ENCODE measurements at places on chromosomes 16 and 17.

GRCh38 chr17:64017381-64017980 is 3.0 kb downstream of the ICAM2 start:
- no peak for DNase-seq

GRCh38 chr16:69217433-69217832 is 30.5 kb downstream of the SNTB2 start:
- DNase-seq, result no peak

GRCh38 chr16:82653550-82654511 is 27.1 kb downstream of the CDH13 start:
- peak; percentile 47 for DNase-seq

- peak; percentile 94 for DNase-seq
Observed at GRCh38 chr16:81778861-81779535, at the start of gene PLCG2. PLCG2 (plus strand) TSS chr16:81779291; CDS start chr16:81785990, 6,699 bp downstream.

DNA sequence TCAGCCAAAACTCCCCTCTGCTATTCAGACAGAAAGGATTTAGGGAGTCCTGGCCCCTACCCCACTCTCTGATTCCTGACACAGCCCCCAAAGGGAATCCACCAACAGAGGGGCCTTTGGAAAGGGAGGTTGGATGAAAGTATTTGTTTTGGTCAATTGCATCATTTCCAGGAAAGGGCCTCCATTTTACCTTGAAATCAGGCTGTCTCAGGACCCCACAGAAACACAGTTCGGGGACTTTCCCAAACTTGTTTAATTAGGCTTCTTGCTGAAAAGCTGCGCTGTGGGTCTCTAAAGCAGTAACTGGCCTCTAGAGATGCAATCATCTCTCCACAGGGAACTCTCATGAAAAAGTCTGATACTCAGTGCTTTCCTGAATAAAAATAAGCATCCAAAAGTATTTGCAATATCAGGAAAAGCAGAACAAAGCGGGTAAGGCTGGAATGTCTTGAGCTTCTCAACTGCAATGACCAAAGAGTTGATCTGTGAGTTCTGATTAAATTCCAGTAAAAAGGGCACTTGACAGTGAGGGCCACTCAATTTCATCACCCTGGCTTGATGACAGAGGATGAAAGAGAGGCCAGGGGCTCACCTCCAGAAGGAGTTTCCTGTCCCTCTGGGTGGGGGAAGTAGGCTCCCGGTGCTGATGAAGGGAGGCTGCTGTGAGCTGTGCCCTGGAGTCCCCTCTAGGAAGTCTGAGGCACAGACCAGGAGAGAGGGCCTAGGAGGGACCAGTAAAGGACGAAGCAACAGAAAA is 36.3 kb downstream of the LYRM9 start:
- no peak for DNase-seq

DNA sequence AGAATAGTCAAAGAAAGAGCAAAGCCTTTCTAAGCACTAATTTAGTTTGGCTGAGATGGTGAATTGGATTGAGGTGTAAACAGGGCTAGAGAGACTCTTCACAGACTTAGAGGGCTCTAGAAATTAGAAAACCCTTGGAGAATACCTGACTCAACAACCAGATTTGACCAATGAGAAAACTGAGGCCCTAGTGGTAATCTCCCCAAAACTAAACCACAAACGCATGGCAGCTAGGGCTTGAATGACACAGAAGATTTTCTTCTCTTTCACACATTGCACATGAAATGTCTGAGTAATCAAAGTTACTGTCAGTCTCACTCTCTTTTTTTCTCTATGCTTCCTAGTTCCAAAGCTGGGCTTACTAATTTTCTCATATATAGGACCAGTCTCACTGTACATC is 314.5 kb upstream of the KCNJ16 start:
- no peak for DNase-seq

- no peak for DNase-seq
Observed at GRCh38 chr16:2036200-2036966, 9.7 kb downstream of the NHERF2 start.

- no peak for DNase-seq
Observed at GRCh38 chr16:13992322-13992721, 72.4 kb downstream of the ERCC4 start.

GRCh38 chr17:28726627-28727491 is 826 bp upstream of the TLCD1 start:
- peak; percentile 87 for DNase-seq

GRCh38 chr17:37220607-37220953 is 155.2 kb upstream of the C17orf78 start:
- peak; percentile 24 for DNase-seq

GRCh38 chr17:21296097-21297025 is 11.8 kb downstream of the MAP2K3 start:
- peak; percentile 32 for DNase-seq

DNA sequence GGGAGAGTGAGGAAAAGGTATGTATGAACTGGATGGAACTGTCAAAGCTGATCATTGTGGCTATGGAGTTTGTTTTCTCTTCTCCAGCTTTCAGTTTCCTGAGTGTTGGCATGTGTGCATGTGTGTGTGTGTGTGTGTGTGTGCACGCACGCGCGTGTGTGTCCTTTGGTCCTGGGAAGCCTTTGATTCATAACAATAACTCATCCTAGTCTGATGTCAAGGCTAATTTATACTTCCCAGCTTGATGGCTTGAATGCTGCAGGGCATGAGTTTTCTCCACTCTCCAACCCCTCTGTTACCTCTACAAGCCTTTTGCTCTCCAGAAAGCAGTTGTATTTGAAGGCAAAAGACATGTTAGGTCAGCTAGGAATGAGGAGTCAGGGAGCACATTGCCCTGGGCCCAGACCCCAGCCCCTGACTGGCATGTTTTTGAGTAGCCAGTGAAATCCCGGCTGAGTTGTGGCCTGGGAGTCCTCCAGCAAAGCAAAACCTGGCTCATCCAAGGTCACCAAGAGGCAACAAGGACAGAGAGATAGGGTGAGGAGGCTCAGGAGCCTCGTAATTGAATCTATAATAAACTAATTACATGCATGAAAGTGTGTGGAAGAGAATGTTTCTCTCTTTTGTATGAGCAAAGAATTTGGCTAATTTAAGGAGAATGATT is 8.9 kb upstream of the CDC42EP4 start:
- DNase-seq, result no peak

- DNase-seq, result no peak
Observed at GRCh38 chr16:74034862-74035261, 261.8 kb upstream of the PSMD7 start.

- no peak for DNase-seq
Observed at GRCh38 chr17:67020293-67020766, 24.0 kb upstream of the CACNG1 start.

- DNase-seq, result no peak
Observed at GRCh38 chr16:74586948-74587347, 20.0 kb downstream of the GLG1 start.

DNA sequence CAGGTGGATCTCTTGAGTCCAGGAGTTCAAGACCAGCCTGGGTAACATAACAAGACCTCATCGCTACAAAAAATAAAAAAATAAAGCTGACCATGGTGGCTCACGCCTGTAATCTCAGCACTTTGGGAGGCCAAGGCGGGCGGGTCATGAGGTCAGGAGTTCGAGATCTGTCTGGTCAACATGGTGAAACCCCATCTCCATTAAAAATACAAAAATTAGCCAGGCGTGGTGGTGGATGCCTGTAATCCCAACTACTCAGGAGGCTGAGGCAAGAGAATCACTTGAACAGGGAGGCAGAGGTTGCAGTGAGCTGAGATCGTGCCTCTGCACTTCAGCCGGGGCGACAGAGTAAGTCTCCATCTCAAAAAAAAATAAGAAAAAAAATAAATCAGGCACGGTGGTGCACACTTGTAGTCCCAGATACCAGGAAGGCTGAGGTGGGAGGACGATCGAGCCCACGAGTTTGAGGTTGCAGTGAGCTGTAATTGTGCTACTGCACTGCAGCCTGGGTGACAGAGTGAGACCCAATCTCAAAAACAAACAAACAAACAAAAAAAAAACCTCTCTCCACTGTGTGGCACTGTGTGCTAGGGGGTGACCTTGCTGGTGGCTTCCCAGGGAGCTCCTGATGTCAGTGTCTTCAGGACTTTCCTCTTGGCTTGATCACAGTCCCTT is 19.8 kb upstream of the MAPK3 start:
- peak; percentile 59 for DNase-seq

GRCh38 chr17:8629371-8630226 is 926 bp downstream of the MYH10 start:
- peak; percentile 47 for DNase-seq

DNA sequence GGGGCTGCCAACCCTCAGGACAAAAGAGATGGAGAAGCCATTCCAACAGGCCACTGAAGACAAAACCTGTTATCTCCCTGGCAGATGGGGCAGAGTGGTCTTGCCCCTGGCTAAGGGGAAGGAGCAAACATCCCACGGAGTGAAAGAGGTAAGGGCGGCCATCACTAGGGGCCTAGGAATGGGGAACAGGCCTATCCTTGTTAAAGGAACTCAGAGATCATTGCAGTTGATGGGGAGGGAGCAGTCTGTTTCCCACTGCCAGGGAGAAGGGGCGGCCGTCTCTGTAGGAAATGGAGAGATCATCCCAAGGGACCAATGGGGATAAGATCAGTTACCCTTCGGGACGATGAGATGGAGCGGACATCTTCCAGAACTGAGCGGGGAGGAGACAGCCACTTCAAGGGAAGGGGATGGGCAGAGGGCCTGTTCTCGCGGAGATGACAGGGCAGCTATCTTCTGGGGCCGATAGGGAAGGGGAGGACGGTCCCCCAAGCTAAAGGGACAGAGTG is 581 bp upstream of the TMEM208 start:
- no peak for DNase-seq

- no peak for DNase-seq
Observed at GRCh38 chr16:75443298-75443697, 10.0 kb upstream of the CFDP1 start.

DNA sequence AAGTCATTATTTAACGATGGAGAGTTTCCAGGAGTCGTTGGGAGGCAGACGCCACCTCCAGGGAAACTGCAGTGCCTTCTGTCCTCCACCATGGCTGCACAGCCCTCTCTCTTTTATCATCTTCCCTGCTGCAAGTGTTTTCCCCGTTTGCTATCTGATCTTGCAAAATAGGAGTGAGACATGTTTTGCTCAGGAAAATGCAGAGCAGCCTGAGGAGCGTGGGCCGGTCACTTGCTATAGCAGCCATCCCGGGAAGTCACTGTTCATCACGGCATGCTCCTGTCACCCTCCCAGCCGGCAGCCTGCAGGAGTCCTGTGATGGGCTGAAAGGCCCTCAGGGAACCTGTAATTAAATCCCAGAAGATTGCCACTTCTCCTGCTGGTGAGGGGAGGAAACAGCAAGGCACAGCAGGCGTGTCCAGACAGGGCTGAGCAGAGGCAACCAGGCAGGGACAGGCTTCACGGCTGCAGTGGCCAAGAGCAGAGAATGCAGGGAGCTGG is 143.1 kb downstream of the GSG1L start:
- no peak for DNase-seq

DNA sequence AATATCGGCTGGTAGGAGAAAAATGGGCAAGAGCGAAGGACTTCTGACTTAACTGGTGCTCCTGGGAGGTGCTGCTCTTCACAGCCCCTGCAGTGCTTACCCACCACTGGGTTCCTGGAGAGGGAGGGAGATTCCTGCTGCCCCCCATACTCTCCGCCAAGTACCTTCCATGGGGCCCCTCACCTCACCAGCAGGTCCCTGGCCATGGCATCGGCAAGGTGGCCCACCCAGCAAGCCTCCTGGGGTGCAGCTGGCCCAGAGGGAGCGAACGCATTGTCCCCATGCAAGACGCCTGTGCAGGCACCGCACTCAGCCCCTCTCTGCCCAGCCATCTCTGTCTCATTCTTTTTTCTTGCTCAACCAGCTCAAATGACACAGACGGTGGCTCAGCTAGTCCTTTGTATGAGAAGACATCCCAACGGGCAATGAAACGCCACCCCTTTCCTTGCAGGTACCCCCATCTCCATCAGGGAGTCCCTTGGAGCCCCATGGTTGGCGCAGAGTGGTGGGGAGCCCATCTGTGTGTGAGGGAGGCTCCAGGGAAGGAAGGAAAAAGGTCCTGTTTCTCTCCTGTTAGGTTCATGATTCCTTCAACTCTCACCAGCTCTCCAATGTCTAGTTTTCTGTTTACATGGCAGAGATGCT is 9.6 kb upstream of the ALDH3A1 start:
- DNase-seq, result no peak

DNA sequence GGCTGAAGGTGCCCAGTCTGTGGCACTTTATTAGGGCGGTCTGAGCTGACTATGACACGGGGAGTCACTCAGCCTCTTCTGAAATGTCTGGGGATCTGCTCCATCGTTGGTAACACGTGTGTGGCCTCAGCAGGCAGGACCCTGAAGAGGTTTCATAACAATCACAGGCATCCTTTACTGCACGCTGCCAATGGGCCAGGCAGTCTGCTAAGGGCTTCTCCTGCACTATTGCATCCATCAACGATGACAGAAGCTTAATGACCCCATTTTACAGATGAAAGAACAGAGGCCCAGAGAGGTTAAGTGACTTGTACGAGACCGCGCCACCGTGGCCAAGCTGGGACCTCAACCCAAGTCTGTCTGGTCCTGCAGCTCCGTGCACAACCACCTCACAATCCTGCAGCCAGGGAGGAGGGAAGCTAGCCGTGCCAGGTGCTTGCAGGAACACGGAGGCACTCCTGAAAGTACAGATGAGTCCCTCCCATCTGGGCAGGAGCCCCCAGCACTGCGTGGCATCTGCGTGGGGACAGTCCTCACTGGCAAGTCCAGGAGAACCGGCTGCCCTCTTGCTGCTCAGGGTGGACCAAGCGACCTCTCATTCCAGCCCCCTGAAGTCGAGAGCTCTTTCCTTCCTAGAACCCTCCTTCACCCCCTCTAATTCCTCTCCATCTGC is 40.0 kb downstream of the RPH3AL start:
- no peak for DNase-seq

DNA sequence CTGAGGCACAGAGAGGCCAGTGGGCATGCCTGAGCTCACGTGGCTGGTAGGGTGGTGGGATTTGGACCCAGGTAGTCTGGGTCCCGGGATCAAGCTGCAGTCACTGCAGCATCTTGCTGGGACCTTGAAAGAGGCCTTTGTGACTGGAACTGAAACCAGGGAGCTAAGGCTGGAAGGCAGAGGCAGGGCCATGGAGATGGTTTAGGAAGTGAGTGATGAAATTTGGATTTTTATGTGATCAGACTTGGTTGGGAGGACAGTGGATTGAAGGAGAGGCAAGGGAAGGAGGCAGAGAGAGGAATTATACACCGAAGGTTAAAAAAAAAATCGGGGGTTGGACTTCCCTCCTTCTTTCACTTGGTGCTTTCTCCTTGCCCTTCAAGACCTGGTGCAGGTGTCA is 255.4 kb upstream of the CACNG5 start:
- DNase-seq, result no peak

DNA sequence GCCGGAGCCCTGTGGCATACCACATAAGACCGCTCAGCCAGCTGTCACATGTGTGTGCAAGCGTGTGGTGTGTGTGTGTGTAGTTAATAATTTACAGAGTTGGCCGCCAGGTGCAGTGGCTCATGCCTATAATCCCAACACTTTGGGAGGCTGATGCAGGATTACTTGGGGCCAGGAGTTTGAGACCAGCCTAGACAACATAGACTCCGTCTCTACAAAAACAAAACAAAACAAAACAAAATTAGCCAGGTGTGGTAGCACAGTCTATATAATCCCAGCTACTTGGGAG is 20.4 kb downstream of the SOCS1 start:
- DNase-seq, result no peak

- DNase-seq, result peak; percentile 56
Observed at GRCh38 chr16:17346621-17347569, 123.9 kb downstream of the XYLT1 start.
